Right lobe of liver (tissue), 6 donors: ENCODE measurements at places on chromosomes 7 and 10.

DNA sequence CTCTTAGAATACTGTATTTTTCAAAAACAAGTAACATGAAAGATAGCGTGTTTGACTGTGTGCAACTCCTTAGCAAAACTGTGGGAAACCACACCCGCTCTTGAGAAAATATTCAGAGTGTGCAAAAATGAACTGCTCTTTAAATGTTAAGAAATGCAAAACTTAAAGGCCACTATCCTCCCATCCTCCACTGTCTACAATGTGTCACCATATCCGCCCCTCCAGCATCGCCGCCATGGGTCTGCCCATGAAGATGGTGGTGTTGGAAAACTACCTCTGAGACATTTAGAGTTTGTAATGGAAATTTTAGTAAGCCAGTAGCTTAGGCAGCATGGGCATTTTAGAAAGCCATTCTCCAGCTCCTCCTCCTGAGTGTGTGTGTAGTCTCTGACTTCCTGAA, 20.1 kb upstream of the NMT2 start:
- no peak for DNase-seq

DNA sequence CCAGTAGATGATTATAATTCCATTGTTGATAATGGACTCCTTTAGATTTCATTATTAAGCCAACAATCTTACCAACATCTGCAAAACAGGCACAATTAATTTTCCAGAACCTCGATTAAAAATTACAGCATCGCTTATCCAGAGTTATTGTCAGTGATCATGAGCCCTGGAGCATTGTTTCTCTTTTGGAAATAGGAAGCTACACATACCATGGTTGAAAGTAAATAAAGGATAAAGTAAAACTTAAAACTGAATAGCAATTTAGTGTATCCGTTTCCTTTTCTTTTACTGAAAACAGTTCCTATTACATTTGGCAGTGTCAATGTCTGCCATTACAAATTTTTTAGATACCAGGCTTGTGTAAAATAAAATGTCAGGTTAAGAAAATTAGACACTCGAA, 9.9 kb upstream of the HOXA2 start:
- no peak for DNase-seq

- DNase-seq: no peak
These were observed 104.0 kb downstream of the FAM107B start for GRCh38 chr10:14670551-14671240.

GRCh38 chr10:120266022-120266421, 191.0 kb upstream of the PLPP4 start:
- DNase-seq: no peak

- DNase-seq: no peak
These were observed 166.0 kb downstream of the ACTR3B start for GRCh38 chr7:152925412-152926147.

- DNase-seq: no peak
These were observed 67.4 kb upstream of the SLC35G1 start for GRCh38 chr10:93826355-93826754.

DNA sequence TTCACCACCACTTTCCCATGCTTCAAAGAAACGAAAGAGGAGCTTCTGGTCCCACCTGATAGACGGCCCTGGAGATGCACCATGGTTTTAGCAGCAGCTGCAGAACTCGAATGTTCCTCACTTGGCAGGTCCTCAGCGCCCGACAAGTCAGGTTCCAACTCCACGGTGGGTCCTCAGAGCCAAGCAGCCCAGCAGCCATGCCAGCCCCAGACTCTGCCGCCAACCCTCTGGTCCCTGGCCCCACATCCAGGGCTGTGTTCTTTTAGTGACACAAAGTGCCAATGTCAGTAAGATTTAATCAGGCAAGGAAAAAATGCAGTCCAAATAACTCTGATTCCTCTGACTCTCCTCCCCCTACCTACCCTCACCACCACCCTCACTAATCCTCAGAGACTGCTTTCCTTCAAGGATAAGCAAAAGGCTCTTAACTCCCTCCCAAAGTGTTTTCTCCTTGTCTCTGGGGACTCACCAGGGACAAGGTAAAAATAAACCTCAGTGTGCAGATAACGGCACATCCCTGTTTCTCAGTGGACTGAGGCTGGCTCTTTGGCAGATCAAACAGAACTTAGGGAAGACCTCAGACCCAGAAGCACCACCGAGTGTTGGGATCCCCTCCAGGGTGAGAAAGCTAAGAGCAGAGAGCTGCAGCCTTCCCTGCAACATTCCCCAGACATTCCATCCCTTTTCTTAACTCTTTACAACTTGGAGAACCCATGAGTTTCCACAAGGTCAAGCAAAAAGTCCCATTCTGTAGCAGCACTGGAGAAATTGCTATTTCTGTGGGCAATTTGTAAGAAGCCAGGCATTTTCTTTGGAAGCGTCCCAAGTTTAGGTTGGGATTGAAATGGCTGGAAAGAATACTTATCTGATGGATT, 358.9 kb downstream of the FRMD4A start:
- DNase-seq: no peak

- no peak for DNase-seq
These were observed 9.5 kb downstream of the MARVELD1 start for GRCh38 chr10:97723001-97723400.

- DNase-seq: no peak
These were observed 188.5 kb downstream of the ZMYND11 start for GRCh38 chr10:323651-324293.

- no peak for DNase-seq
These were observed 4.5 kb downstream of the GLCCI1 start for GRCh38 chr7:7972922-7973594.

GRCh38 chr7:75048435-75049379, 24.9 kb downstream of the RCC1L start:
- no peak for DNase-seq

DNA sequence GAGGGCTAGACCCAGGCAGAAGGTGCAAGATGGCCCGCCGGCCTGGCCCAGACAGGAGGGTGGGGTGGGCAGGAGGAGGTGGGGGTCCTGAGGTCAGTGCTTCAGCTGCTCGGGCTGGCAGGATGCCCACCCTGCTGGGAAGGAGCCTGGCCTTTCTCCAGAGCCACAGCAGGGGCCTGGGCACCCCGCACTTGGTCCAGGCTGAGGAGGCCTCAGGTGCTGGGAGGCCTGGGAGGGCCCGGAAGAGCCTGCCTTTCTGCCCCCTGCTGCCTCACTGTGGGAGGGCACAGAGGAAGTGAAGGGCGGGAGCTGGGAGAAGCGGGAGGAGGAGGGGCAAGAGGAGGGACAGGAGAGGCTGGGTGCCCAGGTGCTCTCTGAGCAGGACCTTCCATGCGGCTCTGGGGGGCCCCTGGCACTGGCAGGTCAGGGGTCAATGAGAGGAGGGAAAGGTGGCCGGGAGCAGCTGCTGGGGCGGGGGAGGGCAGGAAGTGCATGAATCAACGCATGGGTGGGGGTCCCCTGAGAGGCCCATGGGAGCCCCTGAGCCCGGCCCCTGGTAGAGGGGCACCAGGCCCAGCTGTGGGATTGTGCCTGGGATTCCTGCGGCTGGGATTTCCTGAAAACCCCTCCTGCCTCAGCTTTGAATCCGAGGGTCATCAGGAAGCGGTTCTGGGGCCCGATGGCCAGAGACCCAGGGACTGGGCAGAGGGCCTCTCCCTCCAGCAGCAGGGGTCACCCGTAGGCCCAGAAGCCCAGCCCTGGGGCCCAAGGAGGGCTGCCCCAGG, 49.9 kb downstream of the PWWP2B start:
- no peak for DNase-seq

- DNase-seq: no peak
These were observed 362.2 kb upstream of the KLF6 start for GRCh38 chr10:4147245-4147644.

- no peak for DNase-seq
These were observed 120.1 kb downstream of the LRRN3 start for GRCh38 chr7:111210996-111211395.
